Stimulated activated CD4-positive, alpha-beta T cell treated with anti-CD3 and anti-CD28 coated beads, Interleukin-2, amount 100 ng/mL, for 24 hours (primary cell): ENCODE measurements at places on chromosomes 12 and 14.

- no peak for DNase-seq
These were observed 589.5 kb downstream of the NOVA1 start for GRCh38 chr14:26008290-26008689.

- no peak for DNase-seq
These were observed 789.5 kb downstream of the DIO2 start for GRCh38 chr14:79421811-79422210.

GRCh38 chr14:103427485-103428443, 42.5 kb downstream of the MARK3 start:
- peak; percentile 22 for DNase-seq

- no peak for DNase-seq
These were observed 1.2 kb downstream of the PHETA1 start for GRCh38 chr12:111367661-111368221.

DNA sequence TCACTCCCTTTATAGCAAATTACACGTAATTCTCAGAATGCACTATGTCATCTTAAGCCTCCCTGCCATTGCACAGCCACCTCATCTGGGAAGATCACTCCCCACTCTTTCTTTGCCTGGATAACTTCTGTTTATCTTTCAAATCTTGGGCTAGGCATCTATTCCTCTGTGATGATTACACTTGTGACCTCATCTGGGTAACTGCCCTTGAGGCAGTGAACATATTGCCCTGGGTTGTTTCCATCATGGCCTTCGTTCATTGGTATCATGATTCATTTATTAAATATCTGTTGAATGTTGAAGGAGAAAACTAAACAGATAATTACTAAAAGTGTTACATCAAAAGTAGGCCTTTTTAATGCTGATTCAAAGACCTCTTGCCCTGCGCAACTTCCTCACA, 26.2 kb upstream of the PDE3A start:
- DNase-seq: no peak

- no peak for DNase-seq
These were observed 20.0 kb downstream of the PTHLH start for GRCh38 chr12:27952510-27952909.

DNA sequence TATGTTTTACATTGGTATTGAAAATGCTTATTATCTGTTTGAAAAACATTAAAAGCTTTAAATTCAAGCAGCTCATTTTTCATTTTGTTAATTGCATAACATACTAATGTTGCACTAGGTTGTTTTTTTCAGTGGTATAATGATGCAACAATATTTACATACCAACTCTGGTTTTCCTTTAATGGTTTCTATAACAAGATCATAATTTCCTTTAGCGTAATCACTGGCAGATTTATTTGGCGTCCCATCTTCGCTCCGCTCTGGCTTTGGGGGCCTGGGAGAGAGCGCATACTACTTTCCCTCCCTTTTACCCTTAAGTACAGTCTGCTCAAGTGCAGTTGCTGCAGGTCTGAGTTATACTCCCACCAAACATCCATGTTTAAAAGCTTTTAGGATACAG, 574.1 kb downstream of the PRKD1 start:
- no peak for DNase-seq

GRCh38 chr12:50302686-50303085, 19.4 kb upstream of the LIMA1 start:
- DNase-seq: no peak

GRCh38 chr14:73719791-73720190, 5.6 kb upstream of the PNMA1 start:
- no peak for DNase-seq
